ENCODE measurements at places on chromosomes 1 and 21. TPM values are rescaled to one million over a fixed set of nuclear protein-coding genes. Genes with fewer than 3 reads are reported as not detected.

DNA sequence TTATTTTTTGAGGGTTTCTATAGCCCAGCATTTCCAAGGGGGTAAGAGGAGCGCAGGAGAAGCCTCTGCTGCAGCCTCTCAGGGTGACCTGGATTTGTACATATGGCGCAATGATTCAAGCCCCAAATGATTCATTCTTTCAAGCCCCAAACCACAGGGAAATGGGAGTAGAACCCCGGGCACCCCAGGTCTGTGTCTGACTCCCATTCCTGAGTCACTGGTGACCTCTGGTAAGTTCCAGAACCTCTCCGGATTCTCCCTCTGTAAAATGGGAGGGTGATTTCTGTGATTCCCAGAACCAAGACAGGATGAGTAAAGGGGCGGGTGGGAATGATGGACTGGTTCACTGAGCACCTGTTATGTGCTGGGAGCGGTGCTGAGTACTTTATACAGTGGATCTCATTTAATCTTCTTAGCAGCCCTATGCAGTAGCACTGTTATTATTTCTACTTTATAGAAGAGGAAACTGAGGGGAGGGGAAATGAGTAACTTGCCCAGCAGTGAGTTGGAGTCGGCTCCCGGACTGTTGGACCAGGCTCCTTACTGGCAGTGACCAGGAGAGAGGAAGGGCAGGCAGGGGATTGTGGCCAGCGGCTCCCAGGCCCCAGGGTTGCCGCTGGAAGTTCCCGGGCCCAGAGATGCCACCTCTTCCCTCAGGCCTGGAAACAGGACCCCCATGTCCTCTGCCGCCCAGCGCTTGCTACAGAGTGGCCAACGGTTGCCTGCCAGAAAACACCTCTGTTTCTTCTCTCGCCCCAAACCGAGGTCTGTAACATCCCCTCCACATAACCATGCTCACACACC is 20.3 kb upstream of the SLC26A9 start:
- no peak for DNase-seq

Gene SYDE2
- 12.1 TPM for total RNA-seq

DNA sequence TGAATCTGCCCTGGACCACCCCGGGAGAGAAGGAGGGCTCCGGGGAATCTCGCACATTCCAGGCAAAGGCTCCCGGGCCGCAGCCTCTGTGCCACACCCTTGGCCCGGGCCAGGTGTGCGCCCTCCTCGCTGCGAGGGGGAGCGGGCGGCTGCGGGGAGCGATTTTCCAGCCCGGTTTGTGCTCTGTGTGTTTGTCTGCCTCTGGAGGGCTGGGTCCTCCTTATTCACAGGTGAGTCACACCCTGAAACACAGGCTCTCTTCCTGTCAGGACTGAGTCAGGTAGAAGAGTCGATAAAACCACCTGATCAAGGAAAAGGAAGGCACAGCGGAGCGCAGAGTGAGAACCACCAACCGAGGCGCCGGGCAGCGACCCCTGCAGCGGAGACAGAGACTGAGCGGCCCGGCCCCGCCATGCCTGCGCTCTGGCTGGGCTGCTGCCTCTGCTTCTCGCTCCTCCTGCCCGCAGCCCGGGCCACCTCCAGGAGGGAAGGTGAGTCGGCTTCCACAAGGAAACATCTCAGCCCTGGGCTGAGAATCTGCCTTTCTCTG is at the start of gene LAMC2:
Gene LAMC2, plus strand, starts transcription at position 324 of the 550 bp plus-strand sequence. Its CDS starts 89 bp downstream, at position 413.
- DNase-seq: peak; percentile 86

- DNase-seq: no peak
Measured at GRCh38 chr1:6070450-6070974, 24.8 kb downstream of the KCNAB2 start.

DNA sequence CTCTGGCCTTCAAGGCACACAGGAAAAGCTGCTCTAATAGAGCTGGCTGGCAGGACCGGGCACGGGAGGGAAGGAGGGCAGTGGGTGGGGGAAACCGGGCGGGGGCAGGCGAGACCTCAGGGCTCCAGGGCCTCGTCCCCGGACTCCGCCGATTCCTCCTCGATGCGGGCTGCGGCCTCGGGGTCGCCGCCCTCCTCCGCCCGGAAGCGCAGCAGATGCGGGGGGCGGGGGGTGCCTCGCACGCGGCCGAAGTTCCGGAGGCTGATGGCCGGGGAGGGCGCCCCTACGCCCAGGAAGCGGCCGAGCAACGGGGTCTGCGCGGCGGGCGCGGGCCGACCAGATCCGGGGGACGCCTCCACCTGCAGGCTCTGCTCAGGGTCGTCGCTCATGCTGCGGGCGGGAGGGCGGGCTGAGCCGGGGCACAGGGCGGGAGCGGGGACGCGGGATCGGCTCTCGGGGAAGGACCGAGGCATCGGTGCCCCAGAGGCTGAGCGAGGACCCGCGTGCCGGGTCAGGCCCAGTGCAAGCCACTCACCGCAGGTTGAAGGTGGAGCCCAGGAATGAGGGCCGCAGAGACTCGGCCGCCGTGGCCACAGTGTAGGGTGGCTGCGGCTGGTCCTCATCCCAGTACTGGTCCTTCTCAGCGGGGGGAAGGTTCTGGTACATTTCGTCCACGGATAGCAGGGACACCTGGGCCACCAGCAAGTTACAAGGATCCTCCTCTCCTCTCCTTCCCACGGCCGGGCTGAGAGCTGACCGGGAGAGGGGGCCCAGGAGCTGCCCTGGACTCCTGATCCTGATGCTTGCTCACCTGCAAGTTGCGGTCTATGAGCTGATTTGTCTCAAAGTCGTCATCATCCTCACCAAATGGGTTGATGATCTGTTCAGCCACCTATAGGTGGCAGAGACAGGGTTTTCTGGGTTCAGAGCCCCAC is 3.6 kb downstream of the BEST4 start:
- DNase-seq: peak; percentile 61

Gene TRIM17
- 2.8 TPM for total RNA-seq

Gene CAMK1G
- 0.20 TPM for total RNA-seq

Data from H9 (cell line).